Fibroblast of skin of abdomen (primary cell): ENCODE measurements at places on chromosomes 12 and 14.
A peak's percentile ranks its signal among the peaks of the same experiment; 100 is the strongest.

- peak; percentile 87 for DNase-seq
These were observed 160.1 kb downstream of the EPS8 start for GRCh38 chr12:15629108-15629507.

- peak; percentile 74 for DNase-seq
These were observed 6.0 kb upstream of the CHD4 start for GRCh38 chr12:6613015-6613775.

DNA sequence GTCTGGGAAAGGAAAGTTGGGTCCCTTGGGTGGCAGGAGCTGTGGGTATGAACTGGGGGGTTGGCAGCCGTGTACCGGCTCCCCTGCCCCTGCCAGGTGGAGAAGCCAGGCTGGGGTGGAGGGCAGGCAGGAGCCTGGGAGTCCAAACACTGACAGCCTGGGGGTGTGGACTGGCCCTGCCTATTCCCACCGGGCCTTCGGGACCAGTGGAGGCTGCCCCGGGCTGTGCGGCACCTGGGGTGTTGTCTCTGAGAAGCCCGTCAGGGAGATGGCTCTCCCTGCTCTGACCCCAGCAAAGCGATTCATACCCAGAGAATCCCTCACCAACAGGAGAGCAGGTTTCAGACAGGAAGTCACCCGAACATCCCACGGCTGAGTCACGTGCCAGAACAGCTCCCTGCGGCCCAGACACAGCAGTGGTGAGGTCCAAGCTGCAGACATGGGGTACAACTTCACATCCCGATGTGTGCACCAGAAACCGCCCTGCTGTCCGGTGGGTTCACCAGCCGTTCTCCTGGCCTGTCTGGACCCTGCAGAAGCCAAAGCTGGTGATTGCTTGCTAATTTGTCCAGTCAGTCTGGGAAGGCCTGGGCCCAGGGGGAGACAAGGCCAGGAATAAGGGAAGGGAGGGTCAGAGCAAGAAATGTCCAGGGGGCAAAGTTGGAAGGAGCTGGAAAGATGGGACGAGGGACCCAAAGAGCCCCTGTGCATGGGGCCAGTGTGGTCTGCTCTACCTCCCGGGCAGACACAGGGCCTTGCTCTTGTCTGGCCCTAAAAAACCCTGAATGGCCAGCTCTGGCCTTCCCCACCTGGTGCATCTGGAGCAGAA lies 2.1 kb upstream of the GPR132 start:
- peak; percentile 49 for DNase-seq

DNA sequence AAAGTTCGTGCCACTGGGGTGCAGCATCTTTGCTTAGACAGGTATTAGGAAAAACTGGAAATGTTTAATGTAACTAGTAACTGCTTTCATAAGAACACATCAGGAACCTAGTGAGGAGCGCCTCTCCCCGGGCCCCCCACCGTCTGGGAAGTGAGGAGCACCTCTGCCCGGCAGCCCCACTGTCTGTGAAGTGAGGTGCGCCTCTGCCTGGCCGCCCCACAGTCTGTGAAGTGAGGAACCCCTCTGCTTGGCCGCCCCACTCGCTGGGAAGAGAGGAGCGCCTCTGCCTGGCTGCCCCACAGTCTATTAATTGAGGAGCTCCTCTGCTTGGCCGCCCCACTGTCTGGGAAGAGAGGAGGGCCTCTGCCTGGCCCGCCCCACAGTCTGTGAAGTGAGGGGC lies 224.7 kb downstream of the ITPR2 start:
- DNase-seq = no peak

DNA sequence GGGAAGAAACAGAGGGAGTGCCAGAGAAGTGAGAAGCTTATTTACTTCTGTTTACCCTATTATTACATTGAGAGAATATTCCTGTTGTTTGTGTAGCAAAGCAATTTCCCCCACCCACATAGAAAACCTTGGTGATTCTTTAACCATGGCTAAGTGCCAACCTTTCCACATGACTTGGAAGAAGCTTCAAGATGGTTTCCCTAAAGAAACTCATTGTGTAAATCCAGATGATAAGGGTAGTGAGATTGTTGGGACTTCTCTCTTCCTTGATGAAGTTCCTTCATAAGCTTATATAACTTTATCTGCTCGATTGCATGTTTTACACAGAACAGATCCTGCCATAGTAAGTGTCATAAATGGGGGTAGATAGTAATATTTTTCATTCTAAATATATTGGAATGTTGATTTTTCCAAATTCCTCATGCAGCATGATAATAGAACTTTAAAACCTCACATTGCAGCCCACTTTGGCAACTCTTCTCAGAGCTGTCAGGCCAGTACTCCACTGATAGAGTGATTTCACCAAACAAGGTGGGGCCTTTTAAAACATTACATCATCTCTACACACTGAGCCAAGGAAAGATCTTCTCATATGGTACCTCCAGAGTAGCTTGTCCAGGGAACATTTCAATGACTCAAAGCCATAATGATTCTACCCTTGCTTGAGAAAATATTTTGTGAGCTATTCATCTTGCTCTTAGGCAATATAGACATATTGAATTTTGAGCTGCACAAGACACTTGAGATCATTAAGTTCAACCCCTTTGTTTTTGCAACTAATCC lies 47.8 kb upstream of the KIF21A start:
- DNase-seq = peak; percentile 18
